ENCODE measurements at places on chromosomes 1 and 21.

DNA sequence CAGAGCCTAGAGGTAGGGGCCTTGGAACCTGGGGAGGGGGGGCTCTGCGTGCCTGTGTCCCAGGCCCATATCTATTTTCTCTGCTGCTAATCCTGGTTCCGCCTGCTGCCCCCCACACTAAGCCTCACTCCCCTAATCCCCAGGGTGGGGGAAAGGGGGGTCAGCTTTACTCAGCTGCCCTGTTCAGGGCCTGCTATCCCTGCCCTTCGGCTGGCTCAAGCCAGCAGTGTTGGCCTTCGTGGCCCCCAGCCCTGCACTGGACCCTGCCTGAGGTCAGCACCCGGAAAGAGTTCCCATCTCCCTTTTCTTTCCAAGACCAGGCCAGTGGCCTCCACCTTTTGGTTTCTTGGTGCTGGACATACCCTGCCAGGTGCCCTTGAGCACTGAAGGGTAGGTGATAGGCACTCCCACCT, 8.4 kb downstream of the ZBTB7B start:
- DNase-seq = no peak

- no peak for DNase-seq
Measured at GRCh38 chr1:163701783-163702374, 380.1 kb downstream of the NUF2 start.

- DNase-seq = no peak
Measured at GRCh38 chr1:14320518-14320917, 278.0 kb upstream of the KAZN start.

GRCh38 chr1:87928623-87929022, 599.9 kb downstream of the LMO4 start:
- DNase-seq = no peak

GRCh38 chr1:230347896-230348295, 78.2 kb downstream of the PGBD5 start:
- DNase-seq = no peak

GRCh38 chr1:214391873-214392645, 111.1 kb downstream of the SMYD2 start:
- DNase-seq = no peak

DNA sequence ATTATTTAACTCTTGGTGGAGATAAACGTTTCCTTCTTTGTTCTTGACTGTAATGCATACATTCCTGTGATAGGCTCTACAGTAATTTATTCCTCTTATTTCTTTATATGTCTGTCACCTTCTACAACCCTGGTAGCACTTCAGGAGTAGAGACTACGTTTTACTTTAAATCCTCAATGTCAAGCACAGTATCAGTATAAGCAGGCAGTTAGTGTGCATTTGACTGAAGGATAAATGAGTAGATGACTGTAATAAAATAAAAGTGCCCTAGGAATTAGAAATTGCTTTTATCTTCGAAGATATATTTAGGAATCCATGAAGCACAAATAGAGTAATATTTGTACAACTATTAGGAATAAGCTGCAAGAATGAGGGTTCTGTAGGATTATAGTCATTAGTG, 599.6 kb upstream of the PRMT6 start:
- DNase-seq = no peak

GRCh38 chr21:33265664-33266049, 510 bp upstream of the IL10RB start:
- no peak for DNase-seq

DNA sequence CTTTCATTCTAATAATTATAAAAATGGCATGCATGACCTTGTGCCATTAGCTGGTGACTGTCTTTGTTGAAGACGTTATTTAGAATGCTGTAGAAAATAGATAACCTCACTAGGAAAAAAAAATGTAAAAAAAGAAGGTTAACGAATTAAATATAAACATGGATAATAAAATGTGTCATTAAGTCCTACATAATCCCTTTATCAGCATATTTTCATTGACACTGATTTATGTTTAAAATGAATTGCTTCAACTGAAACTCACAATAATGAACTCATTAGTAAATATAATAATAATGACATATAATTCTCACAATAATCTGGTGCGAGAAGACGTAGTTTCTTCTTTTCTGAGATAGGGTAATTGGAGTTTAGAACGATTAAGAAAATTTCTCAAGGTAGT, 4.7 kb downstream of the TMPRSS15 start:
- DNase-seq = no peak

- DNase-seq = no peak
Measured at GRCh38 chr1:10555635-10556429, 81.1 kb downstream of the PEX14 start.

DNA sequence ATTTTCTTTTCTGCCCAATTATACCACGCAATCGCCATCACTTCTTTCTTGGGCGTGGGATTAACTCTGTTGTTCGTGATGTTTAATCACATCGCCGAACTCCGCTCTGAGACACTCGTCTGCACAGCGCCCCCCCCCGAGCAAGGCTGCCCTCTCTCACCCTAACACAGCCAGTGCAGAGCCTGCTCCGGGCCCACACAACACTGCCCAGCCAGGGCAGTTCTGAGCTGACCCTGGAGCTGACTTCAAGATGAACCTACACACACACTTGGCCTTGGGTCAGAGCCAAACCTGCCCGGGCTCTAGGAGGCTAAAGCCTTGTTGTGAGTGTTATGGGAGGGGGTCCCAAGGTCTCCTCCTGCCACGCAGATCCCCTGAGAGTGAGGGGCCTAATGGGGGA, 64.6 kb upstream of the LRP8 start:
- DNase-seq = no peak

- no peak for DNase-seq
Measured at GRCh38 chr1:188427642-188428041, 1598.9 kb downstream of the PLA2G4A start.

GRCh38 chr1:117985973-117986372, 56.4 kb downstream of the WDR3 start:
- DNase-seq = no peak

DNA sequence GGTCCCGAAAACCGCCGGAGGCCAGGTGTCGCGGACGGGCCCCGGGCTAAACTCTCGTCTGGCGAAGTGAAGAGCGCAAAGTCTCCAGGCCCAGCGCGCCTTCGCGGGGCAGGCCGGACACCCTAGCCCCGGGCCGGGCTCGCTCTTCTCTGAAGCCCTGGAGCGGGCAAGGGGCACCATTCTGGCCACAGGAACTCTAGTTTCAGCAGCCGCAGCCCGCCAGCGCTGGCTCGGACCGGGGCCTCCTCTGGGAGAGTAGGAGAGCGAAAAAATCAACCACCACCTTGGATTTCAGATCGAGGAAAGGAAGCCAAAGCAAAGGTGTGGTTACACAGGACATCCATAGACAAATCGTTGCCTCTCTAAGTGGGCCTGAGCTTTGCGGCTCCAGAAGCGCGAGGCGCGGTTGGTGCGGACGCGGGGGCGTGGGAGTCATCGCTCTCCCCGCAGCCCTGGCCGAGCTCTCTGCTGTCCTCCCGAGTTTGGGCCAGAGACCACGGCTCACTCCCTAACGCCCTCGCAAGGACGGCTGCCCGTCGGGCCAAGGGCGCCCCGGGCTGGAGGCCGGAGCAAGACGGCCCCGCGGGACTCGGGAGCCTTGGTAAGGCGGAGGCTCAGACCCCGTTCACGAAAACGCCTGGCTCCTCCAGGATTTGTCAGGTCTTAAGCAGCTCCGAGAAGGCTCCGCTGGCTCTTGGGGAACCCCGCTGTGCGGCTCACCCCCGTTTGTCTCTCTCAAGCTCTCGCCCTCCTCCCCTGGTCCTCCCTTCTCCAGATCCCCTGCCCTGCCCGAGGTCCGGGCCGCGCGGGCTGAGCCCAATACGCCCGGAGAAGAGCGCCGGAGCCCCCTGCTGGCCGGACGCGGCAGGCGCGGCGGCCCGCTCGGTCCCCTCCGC, 132.9 kb upstream of the DPYD start:
- peak; percentile 39 for DNase-seq

- DNase-seq = no peak
Measured at GRCh38 chr21:33414926-33415325, 11.7 kb downstream of the IFNGR2 start.

DNA sequence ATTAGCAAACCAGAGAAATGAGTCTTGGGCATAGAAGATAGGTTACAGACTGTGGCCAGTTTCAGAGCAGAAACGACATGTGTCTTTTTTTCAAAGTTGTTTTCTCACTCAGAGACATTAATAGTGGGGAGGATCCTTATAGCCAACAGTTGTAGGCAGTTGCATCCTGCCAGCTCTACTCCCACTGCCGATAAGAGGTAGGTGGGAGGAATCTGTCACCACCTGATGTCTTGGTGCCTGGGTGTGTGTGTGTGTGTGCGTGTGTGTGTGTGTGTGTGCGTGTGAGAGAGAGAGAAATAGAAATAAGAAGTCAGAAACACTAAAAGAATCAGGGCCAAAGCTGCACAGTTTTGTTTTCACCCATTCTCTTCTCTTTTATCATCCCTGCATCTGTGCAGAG, 219.5 kb downstream of the ZP4 start:
- no peak for DNase-seq

GRCh38 chr1:225437710-225438437, 10.0 kb upstream of the LBR start:
- DNase-seq = no peak

DNA sequence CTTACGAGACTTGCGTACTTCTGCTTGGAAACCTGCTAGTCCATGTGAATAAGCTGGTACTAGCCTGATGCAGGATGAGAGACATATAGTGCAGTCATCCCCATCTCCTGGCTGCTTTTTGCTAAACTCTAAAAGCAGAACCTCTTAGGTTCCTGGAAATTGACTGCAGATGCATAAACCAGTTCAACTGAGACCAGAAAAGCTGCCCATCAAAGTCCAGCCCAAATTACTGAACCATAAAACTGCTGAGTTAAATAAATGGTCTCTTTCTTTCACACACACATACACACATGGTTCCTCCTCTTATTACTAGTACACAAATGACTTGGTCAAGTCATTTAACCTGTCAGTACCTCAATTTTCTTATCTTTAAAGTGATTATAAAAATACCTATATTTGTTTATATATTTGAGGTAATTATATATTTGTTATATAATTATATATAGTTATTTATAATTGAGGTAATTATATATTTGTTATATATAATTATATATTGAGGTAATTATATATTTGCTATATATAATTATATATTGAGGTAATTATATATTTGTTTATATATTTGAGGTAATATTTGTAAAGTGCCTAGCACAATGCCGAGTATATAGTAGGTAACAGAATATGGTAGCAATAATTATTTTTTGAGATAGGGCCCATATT, 25.2 kb upstream of the RABGAP1L start:
- DNase-seq = no peak

GRCh38 chr1:109931189-109931731, 20.6 kb downstream of the CSF1 start:
- no peak for DNase-seq

DNA sequence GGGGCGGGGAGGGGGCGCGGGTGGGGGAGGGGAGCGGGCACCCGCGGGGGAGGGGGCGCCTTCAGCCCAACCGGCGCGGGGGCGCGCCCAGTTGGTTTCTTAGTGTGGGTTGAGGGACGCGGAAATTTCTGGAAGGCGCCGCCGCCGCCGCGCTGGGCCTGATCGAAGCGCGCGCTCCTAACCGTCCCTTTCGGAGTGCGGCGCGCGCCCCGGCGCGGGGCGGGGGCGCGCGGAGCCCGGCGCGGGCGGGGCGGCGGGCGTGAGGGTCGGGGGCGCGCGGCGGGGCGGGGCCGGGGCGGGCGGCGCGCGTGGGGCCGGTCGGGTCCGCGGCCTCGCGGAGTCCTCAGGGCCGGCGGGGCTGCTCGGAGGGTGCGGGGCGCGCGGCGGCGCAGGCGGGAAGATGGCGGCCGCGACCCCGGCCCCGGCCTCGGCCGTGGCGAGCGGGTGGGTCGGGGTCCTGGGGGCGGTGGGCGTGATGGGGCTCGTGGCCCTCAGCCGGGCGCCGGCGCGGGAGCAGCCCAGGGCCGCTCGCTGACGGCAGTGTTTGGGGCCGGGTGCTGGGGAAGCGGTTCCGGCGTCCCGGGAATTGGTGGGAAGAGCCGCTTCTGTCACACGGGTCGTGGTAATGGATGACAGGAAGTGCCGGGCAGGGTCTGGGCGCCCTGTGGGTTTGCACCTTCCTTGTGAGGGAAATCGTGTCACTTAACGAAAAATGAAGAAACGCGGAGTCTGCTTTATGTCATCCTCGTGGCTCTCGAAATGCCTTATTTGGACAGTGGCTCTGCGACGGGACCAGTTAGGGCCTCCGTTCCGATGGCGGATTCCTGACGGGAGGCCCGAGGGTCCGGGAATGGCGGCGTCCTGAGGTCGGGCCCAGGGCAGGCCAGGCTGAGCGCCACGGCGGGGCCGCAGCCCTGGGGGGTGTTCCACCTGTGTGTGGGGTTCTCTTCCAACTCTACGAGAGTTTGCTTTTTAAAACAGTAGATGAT, 764 bp downstream of the PKNOX1 start:
- DNase-seq = no peak

GRCh38 chr21:40187946-40188654, 320.9 kb downstream of the PCP4 start:
- DNase-seq = no peak

- DNase-seq = no peak
Measured at GRCh38 chr21:45836694-45837670, 144.6 kb upstream of the COL6A1 start.

- no peak for DNase-seq
Measured at GRCh38 chr1:177170756-177171535, at the start of gene BRINP2. TSS of gene BRINP2 (plus strand) at chr1:177170958. CDS start at chr1:177229877, 58,919 bp downstream.

DNA sequence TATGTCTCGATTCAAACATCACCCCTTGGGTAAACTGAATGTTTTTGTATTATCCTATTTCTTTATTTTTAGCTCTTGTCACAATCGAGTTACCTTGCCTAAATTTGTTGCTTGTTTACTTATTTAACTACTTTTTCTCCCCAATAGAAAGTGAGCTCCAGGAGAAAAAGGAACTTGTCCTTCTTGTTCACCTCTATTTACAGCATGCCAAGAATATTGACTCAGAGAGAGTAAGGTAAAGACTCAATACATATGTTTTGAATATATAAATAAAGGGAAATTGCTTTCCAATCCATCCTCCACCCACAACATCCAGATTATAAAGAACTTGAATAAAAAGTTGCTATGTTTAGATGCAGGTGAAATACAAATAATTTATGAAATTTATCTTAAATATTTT, 107.3 kb upstream of the PDC start:
- DNase-seq = no peak

DNA sequence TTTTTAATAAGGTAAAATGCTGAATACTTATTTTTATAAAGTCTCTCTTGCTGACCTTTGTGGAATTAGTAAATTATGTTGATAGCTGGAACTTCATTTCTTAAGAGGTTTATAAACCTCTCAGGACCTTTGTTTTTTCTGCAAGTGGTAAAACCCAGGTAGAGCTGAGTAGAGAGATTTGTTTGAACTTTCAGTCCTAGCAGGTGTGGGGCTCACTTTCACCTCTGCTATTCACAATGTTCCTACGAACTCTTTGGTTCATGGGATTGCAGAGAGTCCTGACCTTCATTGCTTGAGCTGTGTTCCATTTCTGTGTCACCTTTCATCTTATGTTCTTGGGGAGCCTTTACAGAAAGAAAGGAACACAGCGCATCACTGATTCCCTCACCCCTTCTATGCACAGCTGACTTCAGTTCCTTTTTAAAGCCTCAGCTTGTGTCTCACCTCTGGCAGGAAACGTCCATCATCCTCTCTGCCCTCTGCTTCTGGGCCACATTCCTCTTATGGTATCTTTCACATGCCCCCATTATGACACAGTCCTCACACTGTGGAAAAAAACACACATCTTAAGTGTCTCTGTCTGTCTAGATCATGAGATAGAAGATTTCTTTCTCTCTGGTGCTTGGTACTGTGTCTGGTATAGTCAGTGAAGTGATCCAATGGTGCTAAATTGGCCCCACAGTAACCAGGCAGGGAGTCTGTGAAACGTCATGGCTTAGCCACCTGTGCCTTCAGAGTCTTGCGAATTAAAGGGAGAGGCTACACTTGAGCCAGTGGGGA, 262.5 kb upstream of the B3GALT2 start:
- DNase-seq = no peak

All from activated CD8-positive, alpha-beta memory T cell treated with anti-CD3 and anti-CD28 coated beads for 1 hour (primary cell).